Activated CD4-positive, alpha-beta T cell treated with anti-CD3 and anti-CD28 coated beads, Interleukin-2, amount 50 U/mL, for 1 hour (primary cell): ENCODE measurements at places on chromosomes 16 and 17.

- DNase-seq = no peak
Observed at GRCh38 chr16:48123104-48123788, 32.5 kb downstream of the ABCC12 start.

GRCh38 chr17:65794572-65794971 lies 233.1 kb upstream of the AXIN2 start:
- DNase-seq = no peak

DNA sequence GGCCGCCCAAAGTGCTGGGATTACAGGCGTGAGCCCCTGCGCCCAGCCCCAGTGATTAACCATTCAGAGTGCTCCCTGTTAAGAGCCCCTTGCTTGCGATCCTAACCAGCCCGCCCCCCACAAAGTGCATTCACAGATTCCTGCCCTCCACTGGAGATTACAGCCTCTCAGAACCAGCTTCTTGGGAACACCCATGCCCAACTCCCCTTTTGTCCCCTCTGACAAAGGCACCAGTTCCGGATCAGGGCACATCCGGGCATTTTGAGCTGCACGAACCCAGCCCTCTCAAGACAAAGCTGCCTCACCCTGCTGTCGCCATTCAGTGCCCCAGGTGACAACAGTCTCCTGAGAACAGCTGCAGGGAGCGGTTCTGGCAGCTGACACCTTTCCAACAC lies 848 bp upstream of the KRT19 start:
- DNase-seq = no peak

- no peak for DNase-seq
Observed at GRCh38 chr16:11667221-11667823, 933 bp upstream of the SNN start.

DNA sequence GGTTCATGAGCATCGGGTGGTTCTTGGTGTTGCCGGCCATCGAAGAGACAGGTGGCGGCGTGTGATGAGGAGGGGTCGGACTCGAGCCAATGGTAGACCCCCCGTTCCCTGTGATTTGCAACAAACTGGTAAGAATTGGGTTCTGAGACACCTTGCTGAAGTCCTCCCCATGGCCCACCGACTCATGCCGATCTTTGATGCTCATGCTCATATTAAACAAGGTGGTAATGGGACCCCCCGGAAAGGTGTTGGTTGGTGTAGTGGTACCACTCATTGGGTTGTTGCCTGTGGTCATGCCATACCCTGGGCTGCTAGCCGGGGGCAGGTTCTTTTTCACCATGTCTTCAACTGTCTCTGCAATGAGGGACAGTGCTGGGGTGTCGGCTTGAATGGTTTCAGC lies 8.9 kb upstream of the FBXL20 start:
- no peak for DNase-seq

DNA sequence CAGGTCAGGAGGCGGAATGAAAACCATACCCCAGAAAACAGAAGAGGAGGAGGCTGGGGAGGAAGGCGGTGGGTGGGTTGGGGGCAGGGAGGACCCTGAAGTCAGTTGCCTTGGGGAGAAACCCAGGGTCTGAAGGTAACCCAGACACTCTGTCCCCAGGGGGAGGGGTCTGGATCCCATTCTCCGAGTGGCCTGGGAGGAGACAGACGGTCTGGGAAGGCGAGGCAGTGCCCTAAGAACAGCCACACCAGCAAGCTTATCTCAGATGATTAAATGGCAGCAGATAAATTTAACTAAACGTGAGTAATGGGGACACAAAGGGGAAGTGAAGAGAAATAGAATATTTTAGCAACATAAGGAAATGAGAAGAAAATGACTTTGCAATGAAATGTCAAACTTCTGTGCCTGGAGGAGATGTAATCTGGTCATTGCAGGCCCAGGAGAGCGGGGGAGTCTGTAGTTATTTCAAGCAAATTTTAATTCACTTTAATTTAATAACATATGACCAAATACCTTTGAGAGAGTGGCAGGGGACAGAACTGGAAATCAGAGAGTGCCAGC lies 21.4 kb upstream of the ZFP90 start:
- DNase-seq = no peak

DNA sequence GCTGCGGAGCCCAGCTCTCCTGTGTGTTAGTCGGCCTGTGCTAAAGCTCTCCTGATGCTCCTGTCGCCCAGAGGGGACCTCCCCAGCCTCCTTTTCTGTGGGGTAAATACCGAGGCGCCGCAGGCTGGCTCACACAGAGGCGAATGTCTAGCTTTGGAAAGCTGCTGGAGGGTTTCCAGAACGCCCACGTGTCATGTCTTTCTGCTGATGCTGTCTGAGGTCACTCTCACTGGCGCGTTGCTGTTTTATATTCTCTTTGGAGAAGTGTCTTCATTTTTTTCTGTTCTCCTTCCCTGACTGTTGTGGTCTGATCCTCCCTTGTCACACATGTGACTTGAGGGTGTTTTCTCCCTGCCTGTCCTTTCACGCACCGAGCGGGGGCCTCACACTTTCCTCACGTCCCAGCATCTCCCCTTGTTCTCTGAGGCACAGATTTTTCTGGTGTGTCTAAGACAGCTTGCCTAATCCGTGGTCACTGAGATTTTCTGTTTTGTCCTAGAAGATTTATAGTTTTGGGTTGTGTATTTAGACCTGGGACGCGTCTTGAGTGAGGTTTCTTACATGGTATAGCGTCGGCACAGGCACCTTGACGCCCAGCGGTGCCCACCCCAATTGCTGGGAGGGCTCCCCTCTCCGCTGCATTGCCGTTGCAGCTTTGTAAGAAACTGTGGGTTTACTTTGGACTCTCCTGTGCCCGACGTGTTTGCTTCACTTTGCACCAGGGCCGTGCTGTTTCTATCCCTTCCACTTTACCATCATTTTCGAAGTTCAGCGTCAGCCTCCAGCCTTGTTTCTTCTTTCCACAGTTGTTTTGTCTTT lies 92.1 kb upstream of the ZNF750 start:
- DNase-seq = no peak

- no peak for DNase-seq
Observed at GRCh38 chr17:29870836-29871465, 59.1 kb downstream of the SSH2 start.

- no peak for DNase-seq
Observed at GRCh38 chr16:4220358-4220757, 21.5 kb downstream of the SRL start.

- DNase-seq = no peak
Observed at GRCh38 chr16:4077174-4077649, 39.0 kb downstream of the ADCY9 start.

DNA sequence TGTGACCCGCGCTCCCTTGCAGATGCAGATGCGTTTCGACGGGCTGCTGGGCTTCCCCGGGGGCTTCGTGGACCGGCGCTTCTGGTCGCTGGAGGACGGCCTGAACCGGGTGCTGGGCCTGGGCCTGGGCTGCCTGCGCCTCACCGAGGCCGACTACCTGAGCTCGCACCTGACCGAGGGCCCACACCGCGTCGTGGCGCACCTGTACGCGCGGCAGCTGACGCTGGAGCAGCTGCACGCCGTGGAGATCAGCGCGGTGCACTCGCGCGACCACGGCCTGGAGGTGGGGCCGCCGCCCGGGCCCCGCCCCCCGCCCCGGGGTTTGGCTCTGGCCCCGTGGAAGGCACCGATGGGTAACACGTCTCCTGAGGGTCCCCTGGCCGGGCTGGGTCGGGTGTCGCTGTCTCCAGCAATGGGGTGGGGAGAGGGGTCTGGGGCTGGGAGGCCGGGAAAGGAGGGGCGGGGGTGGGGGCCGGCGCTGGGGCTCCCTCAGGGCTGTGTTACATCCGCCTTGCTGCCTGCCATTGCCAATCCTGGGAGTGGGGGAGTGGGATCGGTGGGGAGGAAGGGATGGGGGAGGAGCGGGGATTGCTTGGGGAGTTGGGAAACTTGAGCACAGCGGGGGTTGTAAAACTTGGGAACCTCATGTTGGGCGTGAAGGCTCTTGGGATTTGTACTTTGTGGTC lies 737 bp downstream of the NUDT16L1 start:
- peak; percentile 55 for DNase-seq

DNA sequence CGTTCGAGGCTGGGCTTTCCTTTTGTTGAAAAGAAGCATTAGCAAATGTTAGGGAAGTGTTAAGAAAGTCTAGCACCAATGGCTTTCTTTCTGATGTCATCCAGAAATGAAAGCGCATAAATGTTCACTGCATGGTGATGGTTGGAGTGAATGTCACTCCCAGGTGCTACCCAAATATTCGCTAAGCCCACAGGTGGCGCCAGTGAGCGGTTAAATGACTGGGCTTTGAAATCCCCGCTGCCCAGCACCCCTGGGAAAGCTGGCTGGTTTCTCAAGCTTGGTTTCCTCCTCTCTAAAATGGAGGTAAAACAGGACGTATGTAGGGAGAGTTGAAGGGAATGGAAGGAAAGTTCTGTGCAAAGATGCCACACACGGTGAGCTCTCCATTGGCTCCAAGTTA lies 104.4 kb downstream of the IRX5 start:
- DNase-seq = no peak

DNA sequence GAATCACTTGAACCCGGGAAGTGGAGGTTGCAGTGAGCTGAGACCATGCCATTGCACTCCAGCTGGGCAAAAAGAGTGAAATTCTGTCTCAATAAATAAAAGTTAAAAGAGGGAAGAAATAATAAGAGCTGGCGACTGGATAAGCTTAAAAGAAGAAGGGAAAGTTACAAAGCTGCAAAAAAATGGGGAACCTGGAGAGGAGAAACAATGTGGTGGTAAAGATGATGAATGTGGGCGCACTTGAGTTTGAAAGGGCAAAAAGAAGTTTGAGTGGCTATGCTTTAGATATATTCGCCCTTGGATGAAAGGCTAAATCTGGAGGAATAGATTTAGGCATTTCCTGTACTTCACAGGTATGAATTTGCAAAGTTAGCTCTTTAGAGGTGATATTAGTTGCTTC lies 53.0 kb upstream of the YPEL2 start:
- DNase-seq = no peak

DNA sequence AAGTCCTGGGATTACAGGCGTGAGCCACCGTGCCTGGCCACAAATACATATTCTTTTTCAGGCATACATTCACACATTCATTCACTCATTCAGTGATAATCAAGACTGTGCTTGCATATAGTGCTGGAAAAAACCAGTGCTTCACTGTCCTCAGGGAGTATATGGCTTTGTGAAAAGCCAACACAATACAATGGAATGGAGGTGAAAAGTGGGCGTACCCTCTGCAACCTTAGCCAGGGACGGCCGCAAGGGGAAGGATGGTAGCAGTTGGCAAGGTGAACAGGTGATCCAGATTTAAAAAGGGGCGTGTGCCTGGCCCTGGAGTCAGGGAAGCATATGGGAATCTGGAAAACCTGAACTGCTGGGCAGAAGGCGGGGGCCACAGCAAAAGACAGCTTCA lies 18.1 kb upstream of the GAN start:
- no peak for DNase-seq

DNA sequence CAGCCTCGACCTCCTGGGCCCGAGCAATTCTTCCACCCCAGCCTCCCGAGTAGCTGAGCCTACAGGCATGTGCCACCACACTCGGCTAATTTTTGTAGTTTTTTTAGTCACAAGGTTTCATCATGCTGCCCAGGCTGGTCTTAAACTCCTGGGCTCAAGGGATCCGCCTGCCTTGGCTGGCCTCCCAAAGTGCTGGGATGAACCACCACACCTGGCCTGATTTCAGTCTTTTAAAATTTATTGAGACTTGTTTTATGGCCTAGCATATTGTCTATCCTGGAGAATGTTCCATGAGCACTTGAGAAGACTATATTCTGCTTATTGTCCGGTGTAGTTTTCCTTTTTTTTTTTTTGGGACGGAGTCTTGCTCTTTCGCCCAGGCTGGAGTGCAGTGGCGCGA lies 18.5 kb downstream of the DNAI2 start:
- DNase-seq = no peak

- DNase-seq = no peak
Observed at GRCh38 chr16:5008311-5008731, 25.4 kb downstream of the NAGPA start.

GRCh38 chr17:28977659-28978355 lies 26.5 kb upstream of the PHF12 start:
- DNase-seq = no peak

GRCh38 chr17:64212122-64212521 lies 50.9 kb downstream of the TEX2 start:
- no peak for DNase-seq

- DNase-seq = peak; percentile 1
Observed at GRCh38 chr17:72030067-72030899, 90.5 kb upstream of the SOX9 start.

DNA sequence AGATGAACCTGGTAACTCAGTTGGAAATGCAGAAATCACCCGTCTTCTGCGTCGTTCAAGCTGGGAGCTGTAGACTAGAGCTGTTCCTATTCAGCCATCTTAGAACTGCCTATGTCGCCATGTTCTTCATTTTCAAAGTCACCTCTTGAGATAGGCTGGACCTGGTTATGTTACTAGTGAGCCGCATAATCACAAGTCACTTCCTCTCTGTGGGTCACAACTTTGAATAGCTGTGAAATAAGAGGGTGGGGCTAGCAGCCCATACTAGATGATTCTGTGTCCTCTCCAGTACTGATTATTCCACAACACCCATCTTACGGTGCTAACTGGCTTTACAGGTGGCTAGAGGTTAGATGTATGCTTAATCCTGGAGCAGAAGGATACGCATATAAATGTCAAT lies 74.2 kb downstream of the VPS53 start:
- DNase-seq = no peak

DNA sequence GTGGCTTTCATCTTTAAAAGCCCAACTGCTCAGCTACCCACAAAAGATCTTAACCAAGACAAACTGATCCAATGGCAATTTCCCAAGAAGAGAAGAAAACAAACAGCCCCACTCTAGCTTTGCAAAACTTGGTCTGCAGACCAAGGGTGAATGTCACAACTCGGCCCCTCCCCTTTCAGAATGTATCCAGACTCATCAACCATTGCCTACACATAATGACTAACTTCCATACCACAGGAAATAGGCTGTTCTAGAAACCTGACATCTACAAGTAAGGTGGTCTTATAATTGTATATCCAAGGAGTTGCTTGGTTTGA lies 16.0 kb downstream of the DCUN1D3 start:
- no peak for DNase-seq

GRCh38 chr17:73013816-73014663 lies 78.4 kb downstream of the SLC39A11 start:
- DNase-seq = no peak

GRCh38 chr17:79797492-79798298 lies 818 bp upstream of the CBX8 start:
- no peak for DNase-seq

- peak; percentile 44 for DNase-seq
Observed at GRCh38 chr17:42266918-42267766, 9.0 kb downstream of the STAT5B start.
